ENCODE measurements at places on chromosomes 13 and 19.

- no peak for DNase-seq
These were observed 193.7 kb downstream of the RFC3 start for GRCh38 chr13:34011552-34012085.

DNA sequence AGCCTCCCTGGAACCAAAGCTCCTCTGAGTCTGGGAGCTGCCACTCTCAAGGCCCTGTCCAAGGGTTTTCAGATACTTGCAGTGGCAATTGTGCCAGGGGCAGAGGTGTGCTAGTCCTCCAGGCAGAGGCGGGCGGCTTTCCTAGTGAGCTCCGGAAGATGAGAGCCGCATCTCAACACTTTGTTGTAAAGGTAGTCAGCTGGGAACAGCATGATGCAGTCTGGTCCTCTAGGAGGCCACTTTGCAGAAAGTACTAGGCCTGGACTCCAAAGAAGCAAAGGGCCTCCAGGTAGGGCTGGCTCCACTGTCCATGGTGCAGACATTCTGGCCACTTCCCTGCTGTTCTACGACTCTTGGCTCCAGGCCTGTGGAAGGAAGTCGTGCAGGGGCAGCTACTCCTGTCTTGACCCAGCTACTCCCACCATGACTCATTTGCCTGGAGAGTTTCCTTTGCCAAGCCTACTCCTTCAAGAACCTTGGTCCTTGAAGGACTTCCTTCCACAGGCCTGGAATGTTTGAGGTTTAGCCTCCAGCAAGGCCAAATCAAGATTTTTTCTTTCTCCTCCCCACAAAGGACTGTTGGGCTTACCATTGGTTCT, 9.9 kb upstream of the ZNF536 start:
- DNase-seq: no peak

DNA sequence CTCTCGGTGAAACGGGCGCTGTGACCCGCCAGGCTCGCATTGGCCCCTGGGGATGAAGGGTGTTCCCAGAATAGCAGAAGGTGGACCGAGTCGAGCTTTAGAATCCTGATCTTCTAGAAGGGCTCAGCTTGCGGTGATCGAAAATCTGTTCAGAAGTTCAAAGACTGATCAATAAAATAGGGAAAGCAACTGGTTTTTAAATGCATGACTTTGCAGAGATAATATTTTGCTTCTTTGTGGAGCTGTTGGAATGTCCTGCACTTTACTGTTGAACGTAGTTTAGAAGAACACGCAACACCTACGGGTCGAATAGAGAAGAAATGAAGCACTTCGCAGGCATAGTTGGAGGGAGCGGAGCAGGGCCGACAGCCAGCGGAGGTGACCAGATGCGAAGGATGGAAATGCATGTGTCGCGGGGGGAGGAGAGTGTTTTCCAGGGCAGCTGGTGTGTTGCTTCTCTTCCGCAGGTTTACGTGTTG, 766 bp downstream of the CEBPG start:
- DNase-seq: no peak

- DNase-seq: no peak
These were observed 20.5 kb upstream of the ZNF846 start for GRCh38 chr19:9789066-9789465.
